SK-N-SH (cell line): ENCODE measurements at places on chromosomes 1 and 21. TPM values are rescaled to one million over a fixed set of nuclear protein-coding genes. Genes with fewer than 3 reads are reported as not detected.

Gene HJV
- polyA plus RNA-seq = 0.05 TPM in 1 of 2 replicates, not detected in the other

Gene LCE1C
- polyA plus RNA-seq = not detected in 2 replicates

DNA sequence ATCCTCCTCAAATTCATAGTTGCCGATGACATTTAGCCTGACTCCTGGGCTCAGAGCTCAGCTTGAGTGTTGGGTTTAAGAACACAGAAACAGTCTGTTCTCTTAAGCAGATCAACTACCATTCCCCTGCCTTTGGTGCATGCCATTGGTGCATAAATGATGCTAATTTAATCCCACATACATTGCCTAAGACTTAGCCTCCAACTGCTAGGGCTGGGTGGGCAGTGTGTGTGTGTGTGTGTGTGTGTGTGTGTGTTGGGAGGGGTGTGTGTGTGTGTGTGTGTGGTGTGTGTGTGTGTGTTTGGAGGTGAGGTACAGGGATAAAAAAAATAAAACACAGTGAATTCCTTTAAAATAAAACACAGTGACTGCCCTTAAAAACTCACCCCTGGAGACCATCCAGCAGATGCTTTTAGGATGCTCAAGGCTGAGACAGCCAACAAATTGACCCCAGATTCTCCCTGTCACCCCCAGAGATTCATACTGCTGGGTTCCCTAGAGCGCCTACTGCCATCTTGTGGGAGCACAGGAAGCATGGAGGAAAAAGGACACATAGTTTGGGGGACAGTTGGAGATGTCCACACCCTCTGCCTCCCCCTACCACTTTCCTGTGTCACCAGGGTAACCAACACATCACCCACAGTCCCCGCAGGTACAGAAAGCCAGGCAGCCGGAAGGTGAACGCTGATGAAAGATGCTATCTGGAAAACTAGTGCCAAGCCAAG, 30.6 kb downstream of the KLHDC7A start:
- peak; percentile 49 for DNase-seq

GRCh38 chr1:208616776-208617175, 372.6 kb upstream of the PLXNA2 start:
- DNase-seq = no peak
